ENCODE measurements at places on chromosomes 1 and 21.

DNA sequence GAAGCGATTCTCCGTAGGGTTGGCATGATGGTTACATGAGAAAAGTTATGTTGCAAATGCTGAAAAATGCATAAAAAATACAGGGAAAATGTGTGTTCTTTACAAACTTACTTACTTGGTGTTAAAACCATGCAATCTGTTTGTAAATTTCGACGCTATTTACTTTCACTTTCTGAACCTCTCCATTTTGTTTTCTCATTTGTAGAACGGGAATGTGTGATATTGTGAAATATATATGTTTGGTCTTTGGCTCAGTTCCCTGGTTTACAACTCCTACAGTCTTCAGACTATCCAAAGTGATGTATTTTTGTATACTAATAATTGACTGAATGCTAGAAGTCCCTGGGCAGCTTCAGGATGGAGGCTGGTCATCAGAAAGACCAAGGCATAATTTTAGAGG is 982.3 kb downstream of the ADGRL2 start:
- no peak for DNase-seq

DNA sequence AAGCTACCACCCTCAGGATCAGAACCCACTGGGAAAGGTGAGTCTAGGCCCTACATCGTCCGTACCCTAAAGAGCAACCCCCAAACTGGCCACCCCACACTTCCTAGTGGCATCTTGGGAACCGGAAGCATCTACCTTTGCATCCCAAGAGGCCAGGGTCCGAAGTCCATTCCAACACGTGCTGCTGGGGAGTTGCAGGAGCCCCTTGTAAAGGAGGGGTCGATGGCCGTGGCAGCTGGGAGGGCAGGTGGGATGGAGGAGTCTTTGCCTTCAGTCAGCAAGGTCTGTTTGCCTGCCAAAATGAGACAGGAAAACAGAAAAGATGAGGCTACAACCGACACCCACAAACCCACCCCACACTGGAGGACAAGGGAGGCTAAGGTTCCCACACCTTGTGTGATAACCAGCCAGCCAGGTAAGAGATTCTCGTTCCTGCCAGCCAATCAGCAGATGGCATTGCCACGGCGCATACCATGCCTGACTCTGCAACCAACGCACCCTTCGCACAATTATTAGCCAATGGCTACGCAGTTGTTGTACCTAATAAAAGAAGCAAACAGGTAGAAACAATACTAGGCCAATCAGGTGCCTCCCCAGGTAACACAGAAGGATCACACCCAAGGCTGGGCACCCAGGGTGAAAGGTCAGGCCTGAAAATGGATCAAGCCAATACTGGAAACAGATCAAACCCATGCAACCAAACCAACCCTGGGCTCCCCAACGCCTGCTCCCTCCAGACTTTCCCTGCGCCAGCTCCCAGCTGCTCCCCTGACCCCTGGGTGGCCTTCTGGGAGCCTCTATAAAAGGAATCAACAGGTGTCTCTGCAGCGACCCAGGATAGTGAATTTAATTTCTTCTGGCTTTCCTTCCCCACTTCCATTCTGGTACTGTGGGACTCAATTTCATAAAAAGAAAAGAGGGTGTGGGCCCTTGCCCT is 35.6 kb downstream of the CASZ1 start:
- DNase-seq, result no peak

DNA sequence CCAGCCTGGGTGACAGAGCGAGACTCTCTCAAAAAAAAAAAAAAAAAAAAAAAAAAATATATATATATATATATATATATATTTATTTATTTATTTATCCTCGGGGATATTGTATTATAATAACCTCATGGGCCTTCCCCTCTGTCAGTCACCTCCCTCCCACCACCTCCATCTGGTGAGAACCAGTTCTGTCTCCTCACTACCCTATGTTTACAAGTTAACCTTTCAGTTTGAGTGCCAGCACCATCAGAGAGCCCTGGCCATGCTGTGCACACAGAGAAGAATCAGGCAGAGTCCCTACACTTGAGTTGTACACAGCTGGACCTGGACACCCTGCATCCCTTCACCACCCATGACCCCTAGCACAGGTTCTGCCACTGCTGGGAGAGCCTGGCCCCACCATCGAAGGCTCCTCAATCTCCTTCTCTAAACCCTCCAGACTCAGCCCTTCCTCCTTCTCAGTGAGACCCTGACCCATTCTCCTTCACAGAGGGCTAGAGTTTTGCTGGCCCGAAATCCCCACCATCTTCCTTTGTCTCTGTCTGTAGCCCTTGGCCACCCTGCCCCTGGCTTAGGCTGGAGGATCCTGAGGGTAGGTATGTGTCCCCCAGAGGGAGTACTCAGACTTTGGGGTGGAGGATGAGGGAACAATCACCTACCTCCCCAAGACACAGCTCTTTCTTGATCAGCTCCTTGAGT is 1.2 kb downstream of the S100A5 start:
- DNase-seq, result no peak

GRCh38 chr1:195939844-195940243 is 668.4 kb downstream of the KCNT2 start:
- peak; percentile 26 for DNase-seq

GRCh38 chr1:866095-866494 is 57.6 kb upstream of the SAMD11 start:
- no peak for DNase-seq

DNA sequence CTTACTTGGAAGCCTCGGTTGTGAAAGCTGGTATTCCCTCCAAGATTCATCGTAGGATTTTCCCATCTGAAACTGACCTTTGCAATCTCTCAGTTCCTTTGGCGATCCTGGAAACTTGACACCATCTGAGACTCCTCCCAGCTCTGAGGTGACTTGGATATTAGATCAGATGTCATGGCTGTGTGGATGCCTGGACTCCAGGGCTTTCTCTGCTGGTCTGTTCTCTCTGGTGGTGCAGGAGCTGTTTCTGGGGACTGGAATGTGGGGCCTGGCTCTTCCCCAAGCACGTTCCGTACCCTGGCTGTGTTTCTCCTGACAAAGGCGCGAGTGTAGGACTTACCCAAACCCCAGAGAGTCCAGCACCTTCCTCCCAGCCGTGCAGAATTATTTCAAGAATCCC is 252.2 kb downstream of the RPS6KC1 start:
- no peak for DNase-seq

DNA sequence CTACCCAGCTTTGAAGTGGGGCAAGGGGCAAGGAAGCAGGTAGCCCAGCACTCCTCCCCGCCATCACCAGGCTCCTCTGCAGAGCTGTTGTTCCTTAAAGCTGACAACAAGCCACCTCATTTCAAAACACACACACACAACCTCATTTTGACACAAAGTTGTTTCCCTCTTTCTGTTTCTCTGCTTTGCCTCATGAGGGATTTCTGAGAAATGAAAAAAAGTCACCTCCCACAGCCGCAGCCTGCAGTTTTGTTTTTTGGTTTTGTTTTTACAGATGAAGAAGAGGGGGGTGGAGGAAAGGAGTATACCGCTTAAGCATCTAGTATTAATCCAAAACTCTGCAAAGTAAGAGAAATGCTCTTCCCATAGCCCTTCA is 12.1 kb downstream of the MCL1 start:
- no peak for DNase-seq

DNA sequence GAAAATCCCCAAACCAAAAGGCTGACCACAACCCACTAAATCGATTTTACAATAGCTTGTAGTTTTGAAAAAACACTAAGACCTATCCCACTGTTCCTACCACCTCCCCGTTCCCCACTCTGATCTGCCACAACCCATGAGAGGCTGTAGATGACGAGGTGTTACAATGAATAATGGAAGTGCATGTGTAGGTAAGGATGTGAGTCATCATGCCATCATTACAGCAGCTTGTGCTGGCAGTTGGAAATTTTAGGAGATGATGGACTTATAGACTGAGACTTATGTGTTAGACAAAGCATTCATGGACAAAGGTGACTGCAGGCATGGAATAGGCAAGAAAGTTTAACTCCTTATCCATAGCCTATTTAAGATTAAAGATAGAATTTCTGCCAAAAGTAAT is 184.7 kb upstream of the CACYBP start:
- no peak for DNase-seq

Measured in NCI-H2081 (cell line).